Activated effector memory CD4-positive, alpha-beta T cell treated with Interleukin-2 at 50 U/mL for 16 hours (primary cell): ENCODE measurements at places on chromosomes 2 and 18.

DNA sequence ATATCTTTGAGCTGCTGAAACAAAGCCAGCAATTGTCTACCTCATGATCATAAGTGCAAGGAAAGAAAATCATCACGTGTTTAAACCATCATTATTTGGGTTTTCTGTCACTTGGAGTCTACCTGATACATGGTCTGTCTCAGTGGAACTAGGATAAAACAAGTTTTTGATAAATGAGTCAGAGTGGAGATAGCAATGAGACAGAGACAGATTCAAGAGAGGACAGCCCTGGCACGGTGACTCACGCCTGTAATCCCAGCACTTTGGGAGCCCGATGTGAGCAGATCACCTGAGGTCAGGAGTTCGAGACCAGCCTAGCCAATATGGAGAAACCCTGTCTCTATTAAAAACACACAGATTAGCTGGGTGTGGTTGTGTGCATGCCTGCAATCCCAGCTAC lies 93.8 kb downstream of the PMAIP1 start:
- no peak for DNase-seq

DNA sequence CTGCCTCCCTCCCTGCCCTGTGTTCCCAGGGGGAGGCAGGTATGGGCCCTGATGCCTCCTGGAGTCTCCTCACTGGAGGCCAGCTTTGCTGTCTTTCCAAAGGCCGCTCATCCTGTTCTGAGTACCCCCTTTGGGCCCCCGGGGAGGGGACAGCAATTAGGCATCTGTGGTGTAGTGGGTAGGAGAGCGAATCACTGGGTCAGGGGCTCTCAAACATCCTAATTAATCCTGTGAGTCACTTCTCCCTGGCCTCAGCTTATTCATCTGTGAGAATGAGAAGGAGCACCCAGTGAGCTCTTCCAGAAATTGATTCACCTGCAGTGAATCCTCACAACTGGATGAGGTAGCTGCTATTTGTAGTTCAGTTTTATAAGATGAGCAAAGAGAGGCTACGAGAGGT lies 16.4 kb downstream of the TET3 start:
- no peak for DNase-seq

DNA sequence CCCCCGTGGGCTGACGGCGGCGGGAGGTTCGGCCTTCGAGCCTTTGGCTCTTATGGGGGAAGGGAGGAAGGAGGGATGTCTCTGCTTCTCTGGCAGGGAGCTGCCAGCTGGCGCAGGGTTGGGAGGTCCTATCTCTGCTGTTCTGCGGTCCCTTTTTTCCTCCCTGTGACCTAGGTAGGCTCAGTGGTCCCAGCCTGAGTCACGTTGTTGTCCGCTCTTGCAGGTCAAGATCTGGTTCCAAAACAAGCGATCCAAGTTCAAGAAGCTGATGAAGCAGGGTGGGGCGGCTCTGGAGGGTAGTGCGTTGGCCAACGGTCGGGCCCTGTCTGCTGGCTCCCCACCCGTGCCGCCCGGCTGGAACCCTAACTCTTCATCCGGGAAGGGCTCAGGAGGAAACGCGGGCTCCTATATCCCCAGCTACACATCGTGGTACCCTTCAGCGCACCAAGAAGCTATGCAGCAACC lies 2.5 kb downstream of the DLX1 start:
- no peak for DNase-seq

DNA sequence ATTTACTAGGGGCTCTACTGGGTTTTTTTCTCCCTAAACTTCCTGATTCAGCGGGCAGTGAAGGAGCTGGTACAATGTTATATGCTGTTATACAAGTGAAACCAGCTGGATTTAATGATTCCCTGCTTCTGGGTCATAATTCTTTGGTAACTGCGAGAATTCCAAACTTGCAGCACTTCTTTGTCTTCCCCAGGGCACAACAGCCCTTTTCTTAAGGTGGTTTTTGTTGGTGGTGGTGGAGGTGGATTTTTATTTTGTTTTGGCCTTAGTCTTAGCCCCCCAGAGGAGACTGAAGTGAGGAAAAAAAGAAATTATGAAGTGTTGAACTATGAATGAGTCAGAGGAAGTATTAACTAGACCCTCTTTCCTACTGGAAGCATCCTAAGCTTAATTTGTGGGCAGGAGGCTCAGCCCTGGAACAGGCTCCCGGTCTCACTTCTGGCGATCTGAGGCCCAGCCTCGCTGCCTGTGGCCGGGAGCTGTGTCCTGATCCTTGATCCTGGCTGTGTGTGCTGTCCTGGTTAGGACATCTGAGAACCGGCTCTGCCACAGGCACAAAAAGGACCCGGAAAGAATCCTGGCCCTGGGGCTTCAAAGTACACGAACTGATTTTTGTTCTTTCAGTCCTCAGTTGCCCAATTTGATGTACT lies 141.9 kb downstream of the LYPD6B start:
- DNase-seq = no peak

- no peak for DNase-seq
These were observed 204.6 kb upstream of the KCNH7 start for GRCh38 chr2:163043201-163043600.
